Renal pelvis (tissue), 12 donors: ENCODE measurements at places on chromosomes 7 and 10.

GRCh38 chr7:2601065-2601464, 30.7 kb upstream of the TTYH3 start:
- DNase-seq, result no peak

DNA sequence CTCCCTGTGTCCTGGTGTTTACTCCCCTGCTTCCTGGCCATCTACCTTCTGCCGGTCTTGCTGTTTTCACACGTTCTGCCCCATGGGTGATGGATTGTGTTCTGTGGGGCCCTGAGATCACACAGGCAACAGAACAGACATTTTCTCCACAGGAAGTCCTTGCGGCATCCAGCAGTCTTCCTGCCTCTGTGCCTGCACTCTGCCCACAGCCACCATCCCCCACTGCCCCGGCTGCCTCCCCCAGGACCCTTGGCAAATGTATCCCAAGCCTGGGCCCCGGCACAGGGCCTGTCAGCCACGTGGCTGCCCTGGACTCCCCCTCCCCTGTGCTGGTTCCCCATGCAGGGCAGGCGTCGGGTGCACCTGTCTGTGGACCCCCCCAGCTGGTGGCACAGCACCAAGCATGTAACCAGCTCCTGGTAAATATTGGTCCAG, 184.2 kb downstream of the WDR37 start:
- no peak for DNase-seq

GRCh38 chr7:134022286-134022911, 104.7 kb upstream of the LRGUK start:
- DNase-seq, result no peak

DNA sequence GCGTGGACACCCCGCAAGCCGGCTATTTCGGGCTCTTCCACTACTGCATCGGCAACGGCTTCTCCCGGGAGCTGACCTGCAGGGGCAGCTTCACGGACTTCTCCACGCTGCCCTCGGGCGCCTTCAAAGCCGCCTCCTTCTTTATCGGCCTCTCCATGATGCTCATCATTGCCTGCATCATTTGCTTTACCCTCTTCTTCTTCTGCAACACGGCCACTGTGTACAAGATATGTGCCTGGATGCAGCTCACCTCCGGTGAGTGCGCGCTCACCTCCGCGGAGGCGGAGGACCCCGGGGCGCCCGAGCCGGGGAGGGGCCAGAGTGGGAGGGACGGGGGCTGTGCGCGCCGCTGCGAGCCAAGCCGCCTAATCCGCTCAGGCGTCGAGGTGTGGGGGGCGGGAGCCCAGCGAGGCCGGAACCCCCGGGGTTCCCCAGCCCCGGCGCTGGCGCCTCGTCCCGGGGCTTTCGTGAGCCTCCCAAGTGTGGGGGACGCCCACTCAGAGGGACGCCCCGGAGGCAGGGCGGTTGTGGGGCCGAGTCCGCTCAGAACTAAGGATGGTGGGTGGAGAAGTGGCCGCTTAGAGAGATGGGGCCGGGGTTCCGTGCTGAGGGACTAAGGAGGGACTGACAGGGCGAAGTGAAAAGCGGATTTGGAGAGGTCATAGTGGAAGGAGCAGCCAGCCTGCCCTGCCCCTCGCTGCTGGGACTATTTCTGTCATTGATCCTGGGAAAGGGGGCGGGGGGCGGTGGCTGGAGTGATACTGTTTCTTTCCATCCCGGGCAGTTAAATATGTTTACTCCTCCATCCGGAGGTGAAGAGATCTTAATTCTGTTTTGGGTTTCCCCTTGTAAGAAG, 795 bp downstream of the LHFPL3 start:
- DNase-seq, result no peak

GRCh38 chr7:64908358-64908757, 5.3 kb downstream of the ZNF273 start:
- DNase-seq, result no peak

- DNase-seq, result no peak
Measured at GRCh38 chr10:29540016-29540415, 94.8 kb downstream of the SVIL start.

DNA sequence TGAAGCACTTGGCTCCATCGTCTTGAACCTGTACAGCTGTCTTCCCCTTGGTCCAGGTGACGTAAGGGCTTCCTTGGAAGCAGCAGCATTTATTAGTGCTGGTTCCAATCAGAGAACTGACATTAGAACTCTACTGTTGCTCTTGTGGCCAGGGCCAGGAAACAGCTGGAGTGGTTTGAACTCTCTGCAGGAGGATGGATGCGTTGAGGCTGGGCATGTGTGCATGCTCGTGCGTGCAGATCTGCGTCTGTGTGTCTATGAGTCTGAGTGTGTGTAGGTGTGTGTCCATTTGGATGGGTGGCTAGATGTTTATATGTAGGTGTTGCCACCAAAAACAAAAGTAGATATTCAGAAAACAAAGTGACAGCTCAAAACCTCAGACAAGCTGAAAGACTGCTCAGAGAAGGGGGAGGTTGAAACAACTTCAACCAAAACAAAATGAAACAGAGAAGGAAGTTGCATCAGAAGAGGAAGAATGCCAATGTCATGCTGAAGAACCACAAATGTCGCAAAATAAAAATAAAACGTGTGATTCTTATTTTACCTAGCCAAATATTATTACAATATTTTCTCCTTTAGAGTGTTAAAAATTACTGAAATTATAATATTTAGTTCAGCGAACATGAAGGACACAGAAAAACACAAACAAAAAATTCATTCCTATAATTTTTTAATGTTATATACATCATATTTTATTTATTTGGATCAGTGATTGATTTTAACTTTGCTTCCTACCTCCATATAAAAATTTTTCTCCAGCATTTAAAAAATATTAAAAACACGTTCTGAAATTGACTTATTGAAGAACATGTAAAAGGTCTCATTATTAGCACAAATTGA, 96.1 kb upstream of the MKLN1 start:
- no peak for DNase-seq

GRCh38 chr10:230758-231157, 95.5 kb downstream of the ZMYND11 start:
- no peak for DNase-seq

DNA sequence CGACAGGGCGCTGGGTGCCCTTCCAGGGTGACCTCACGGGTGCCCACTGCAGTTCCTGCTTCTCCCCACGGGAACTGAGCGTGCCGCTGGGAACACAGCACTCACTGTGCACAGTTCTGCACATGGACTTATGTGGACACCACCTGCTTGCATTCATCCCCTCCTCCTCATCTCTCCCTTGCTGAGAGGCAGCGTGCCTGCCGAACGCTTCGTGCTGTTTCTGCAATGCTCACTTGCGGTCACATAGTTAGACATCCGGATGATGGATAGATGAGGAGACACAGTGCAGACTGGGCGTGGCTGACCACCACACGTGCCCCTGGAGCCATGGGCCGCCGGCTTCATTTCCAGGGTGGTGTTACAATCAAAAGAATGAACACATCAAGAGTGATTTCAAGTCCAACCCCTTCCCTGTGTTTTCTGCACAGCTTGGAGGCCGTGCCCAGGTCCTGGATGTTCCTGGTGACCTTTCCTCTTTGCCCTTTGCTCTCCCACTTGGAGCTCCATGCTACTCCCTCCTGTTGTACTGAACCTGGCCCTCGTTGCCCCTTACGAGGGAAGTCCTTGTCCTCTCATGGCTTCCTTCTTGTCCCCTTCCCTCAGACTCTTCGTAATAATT, 119.4 kb downstream of the VIPR2 start:
- DNase-seq, result no peak

- no peak for DNase-seq
Measured at GRCh38 chr10:28777911-28778310, 100.6 kb downstream of the BAMBI start.

- DNase-seq, result no peak
Measured at GRCh38 chr7:3349126-3349525, 48.1 kb downstream of the SDK1 start.
